ENCODE measurements at places on chromosomes 4 and X.

GRCh38 chrX:652341-652741, 21.8 kb downstream of the SHOX start:
- DNase-seq: no peak

- no peak for DNase-seq
These were observed 155.9 kb upstream of the MAOA start for GRCh38 chrX:43500246-43500645.

DNA sequence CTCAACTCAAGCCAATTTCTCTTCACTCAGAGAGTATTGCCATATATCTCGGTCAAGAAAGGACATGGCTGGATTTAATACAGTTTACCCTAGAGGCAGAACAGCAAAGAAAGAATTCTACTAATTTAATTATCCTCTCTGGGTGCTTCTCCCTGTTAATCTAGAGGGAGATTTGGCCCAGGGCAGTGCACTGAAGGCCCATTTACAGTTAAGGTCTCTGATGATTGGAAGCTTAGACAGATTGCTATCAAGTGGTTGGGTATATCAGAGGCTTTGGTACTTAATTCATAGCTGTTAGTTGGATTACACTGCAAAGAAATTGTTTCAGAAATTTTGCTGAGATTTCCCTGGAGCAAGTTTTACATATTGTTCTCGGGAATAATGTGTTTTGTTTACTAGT, 4.6 kb upstream of the CNKSR2 start:
- no peak for DNase-seq

DNA sequence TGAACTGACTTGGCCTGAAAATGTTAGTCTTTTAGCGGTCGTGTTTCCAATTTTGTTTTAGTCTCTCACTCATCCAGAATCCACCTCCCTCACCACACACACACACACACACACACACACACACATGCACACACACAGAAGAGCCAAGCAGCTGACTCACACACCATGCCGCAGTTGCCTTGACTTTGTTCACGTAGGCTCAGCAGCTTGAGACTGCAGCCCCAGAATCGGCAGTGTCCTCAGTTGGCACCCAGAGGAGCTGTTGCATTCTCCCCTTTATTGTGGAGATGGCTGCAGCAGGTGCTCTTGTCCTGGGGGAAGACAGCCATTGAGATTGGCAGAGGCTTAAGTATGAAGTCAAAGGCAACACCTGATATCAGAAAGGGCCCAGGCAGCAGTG, 20.9 kb upstream of the XPNPEP2 start:
- DNase-seq: no peak

- DNase-seq: no peak
These were observed 5.0 kb upstream of the MGST2 start for GRCh38 chr4:139660568-139661043.

DNA sequence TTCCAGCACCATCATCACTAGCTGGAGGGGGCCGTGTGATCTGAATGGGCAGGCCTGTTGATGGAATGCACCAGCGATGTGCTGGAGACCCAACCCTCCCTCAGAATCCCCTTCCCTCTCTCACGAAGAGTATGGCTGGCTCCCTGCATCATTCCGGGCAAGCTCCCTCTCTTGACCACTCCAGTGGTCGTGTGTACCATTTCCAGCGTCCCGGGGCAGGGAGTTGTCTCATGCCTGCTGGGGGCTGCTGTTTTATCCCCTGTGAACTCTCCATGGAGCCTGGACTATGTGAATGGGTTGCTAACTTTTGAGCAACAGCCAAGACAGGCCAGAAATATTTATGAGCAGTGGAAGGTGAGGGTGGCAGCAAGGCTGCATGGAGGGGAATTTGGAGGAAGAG, 8.1 kb downstream of the CSAG1 start:
- no peak for DNase-seq

DNA sequence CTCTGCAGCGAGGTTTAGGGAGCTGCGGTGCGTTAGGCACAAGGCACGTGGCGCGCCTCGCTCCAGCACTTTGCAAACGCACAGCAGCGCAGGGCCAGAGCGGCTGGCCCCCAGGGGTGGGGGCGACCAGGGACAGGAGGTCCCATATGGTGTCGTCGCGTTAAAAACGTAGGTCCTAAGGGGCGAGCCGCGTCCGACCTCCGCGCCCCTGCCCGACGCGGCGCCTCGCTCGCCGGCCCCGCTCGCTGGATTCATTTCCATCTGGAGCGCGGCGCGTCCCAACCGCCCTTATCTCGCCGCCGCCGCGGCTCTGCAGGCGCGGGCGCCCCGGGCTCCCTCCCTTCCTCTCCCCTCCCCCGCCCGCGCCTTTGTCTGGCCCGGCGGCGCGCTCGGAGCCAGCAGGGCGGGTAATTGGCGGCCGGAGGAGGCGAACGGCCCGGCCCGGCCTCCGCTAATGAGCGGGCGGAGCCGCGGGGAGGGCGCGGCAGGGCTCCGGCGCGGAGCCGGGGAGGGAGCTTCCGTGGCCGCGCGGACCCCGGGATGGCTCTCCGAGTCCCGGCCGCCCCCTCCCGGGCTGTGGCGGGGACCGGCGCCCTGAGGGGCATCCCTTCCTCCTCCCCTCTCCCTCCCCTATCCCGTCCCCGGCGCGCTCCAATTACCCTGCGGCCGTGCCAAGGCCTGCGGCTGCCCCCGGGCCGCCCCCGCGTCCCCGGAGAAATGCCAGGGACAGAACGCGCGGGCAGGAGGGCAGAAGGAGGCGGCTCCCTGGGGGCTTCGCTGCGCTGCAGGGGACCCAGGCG, 409.0 kb downstream of the BCOR start:
- peak; percentile 75 for DNase-seq

- DNase-seq: no peak
These were observed 54.1 kb upstream of the IBSP start for GRCh38 chr4:87745064-87745807.

GRCh38 chr4:186016796-186017195, 52.2 kb upstream of the TLR3 start:
- DNase-seq: no peak

- no peak for DNase-seq
These were observed 23.7 kb downstream of the PLS3 start for GRCh38 chrX:115584696-115585095.

DNA sequence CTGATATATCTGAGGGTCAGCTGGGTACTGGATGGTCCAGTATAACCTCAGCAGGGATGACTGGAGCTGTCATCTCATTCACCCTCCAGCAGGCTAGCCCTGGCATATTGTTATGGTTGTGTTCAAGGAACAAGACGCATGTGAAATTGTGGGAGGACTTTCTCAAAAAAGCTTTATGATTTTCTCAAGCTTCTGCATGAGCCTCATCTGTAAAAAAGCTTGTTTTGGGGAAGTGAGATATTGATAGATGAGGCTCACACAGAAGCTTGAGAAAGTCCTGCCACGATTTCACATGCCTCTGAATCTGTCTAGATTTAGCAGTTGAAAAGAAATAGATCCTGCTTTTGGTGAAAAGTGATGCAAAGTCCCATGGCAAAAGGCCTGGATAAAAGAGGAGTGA, 93.4 kb downstream of the SPCS3 start:
- DNase-seq: no peak

DNA sequence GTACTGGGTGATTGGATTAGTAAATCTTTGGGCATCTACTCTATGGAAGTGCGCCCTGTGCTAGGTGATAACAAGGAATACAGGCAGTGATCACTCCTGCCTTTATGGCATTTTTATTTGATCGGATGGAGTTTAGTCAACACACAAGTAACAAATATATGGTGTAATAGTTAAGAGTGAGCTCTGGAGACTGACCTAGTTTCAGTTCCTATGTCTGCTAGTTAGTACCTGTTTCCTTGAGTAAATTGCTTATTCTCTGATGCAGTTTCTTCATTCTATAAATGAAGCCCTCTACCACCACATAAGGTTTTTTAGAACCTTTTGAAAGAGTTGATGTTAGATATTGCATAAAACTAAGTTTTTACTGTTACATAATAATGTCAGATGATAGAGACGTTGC, 134.6 kb downstream of the KDM6A start:
- no peak for DNase-seq

DNA sequence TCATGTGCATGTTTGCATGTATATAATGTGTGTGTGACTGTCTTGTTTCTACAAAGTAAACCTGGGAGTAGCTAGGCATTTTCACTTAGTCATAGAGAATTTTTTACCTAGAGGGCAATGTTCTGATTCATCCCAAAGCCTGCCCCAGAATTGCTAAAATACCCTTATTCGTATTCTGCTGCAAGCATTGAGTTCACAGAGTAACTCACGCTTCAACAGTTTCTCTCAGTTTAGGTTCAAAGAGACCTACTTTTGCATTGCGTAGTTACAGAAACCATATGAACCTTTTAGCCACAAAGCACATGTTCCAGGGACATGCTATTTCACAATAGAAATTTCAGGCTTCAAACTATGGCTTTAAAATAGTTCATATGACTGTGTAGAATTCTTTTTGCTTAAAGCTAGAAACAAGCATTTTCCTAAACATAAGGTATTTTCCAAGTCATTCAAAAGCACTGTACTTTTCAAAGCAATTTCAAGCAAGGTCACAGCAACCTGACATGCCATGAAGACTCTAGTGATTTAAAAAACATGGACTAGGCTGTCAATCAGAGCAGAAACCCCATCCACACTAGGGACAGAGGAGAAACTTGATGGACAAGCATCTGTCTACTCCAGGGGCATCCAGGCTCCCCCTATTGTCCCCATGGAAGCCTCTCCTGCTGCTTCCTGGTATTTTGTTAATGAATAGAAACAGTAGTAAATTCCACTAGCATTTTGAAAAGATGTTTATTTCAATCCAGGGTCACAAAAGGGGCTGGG, 81.5 kb upstream of the MAPK10 start:
- no peak for DNase-seq

DNA sequence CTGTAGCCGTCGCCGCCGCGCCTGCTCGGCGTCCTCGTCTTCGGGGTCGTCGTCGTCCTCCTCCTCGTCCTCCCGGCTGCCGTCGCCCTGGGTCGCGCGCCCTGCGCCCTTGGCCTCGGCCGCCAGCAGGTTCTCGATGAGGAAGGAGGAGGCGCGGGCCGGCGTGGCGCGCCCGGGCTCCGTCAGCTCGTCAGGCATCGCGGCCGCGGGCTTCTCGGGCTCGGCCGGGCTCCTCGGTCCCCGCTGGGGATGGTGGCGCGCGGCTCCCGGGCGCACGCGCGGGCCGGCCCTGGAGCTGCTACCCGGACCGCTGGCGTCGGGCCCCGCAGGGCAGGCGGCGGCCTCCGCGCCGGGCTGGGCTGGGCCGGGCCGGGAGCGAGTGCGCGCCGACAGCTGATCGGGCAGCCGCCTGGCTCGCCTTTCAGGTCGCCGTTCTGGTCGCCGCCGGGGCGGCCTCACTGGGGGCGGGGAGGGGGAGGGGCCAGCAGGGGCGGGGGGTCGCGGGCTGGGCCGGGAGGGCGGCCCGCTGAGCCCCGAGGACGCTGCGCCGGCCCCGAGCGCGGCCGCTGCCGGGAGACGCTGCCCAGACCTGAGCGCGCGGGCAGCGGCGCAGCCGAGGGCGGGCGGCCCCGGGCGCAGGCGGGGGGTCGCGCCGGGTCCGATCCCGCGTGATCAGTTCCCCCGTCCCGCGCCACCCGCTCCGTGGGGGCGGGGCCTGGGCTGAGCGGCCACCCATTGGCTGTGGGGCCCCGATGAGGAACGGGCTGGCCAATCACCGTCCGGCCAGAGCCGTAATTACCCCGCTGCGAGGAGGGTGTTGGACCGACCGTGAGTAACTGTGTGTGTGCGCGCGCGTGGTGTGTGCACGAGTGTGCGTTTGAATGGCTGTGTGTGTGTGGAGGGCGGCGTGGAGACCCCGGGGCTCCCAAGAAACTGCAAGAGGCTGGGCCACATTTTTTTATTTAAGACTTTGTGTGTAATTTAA, at the start of gene HMX1:
HMX1 (minus strand) TSS at position 423 of the 985 bp plus-strand sequence; CDS start at position 198, 225 bp downstream.
- no peak for DNase-seq

GRCh38 chr4:159144112-159144694, 41.3 kb downstream of the RAPGEF2 start:
- no peak for DNase-seq

- DNase-seq: peak; percentile 44
These were observed 8.9 kb upstream of the NAP1L5 start for GRCh38 chr4:88706574-88706973.

- DNase-seq: no peak
These were observed at the start of gene APELA for GRCh38 chr4:164876700-164877324. APELA (plus strand) TSS chr4:164877178; CDS start chr4:164877332, 154 bp downstream.

DNA sequence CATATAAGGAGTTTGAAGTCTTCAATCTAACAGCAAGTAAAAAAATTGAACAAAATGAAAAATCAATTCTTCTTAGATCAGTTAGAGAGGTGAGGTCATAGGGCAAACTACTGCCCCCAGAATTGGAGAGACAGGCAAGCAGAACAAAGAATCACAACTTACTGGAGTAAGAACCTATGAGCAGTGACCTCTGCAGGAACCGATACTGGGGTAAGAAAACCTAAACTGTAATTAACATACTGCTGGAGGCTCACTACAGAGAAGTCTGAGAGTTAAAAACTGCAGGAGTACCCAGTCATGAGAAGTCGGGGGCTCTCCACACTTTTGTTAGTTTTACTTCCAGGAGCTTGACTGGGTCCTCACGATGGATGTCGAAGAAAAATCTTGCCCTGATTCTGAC, 16.0 kb downstream of the CLDN22 start:
- no peak for DNase-seq

GRCh38 chr4:188408244-188409030, 269.2 kb downstream of the TRIML1 start:
- no peak for DNase-seq

- no peak for DNase-seq
These were observed 298.4 kb downstream of the ARHGAP24 start for GRCh38 chr4:85773372-85773771.

DNA sequence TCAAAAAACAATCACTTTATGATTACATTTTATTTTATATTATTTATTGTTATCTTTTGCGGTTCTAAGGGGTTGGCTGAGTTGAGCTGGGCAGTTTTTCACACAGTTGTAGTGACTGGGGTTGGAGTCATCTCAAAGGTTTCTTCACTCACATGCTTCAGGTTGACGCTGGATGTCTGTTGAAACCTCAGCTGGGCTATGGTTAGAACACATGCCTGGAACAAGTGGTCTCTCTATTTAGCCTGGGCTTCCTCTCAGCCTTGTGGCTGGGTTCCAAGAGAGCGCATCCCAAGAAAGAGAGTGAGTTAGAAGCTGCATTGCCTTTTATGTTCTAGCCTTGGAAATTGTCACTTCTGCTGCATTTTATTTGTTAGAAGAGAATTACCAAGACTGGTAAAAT, 87.4 kb downstream of the CBLL2 start:
- DNase-seq: no peak

DNA sequence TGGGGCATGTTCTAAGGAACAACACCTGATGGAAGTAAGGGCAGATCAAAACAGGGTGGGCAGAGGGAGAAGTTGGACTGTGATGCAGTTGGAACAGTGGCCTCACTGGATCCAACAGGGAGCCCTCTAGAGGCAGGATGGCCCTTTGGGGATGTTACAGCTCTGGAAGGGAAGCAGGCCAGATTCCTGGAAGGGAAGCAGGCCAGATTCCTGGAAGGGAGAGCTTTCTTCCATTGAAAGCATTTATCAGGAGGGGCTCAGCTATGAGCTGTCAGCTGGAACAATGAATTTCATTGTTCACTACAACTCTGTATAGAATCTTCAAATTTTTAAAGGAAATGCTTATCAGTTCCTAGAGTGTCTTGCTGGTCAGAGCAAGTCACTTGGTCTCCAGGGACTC, 17.7 kb downstream of the IL15 start:
- DNase-seq: peak; percentile 27

GRCh38 chr4:54767376-54767775, 109.6 kb downstream of the KIT start:
- DNase-seq: no peak

Measured in ovary (tissue), 10 donors.